ENCODE measurements at places on chromosomes 12 and 14. TPM values are rescaled to one million over a fixed set of nuclear protein-coding genes. Genes with fewer than 3 reads are reported as not detected.

Gene CACNA1C
- 0.84 TPM for total RNA-seq

Gene ARMH4
- 2.8 TPM for total RNA-seq

- no peaks in the 10 kb centered on the region for H3K4me1 ChIP-seq
- no peak for DNase-seq
- no peak overlapping the region for H3K4me3 ChIP-seq
Observed at GRCh38 chr14:87186737-87187136, 806.2 kb downstream of the GALC start.

DNA sequence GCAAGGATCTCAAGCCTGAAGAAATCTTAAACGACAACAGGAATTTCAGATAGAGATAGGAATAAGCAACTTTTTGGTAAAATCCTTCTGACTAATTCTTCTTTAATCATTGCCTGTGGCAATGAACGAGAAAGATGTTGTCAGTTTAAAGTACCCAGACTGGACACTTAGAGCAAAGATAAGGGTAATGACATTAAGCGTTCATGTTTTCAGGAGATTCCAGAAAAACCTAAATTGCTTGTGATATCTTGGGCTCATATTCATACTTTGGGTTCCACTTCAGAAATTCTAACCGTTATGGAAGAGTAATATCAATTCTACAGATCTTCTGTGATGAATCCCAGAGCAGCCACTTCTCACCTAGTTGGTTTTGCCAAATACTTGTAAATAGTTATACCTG, 73.7 kb upstream of the RHOJ start:
- H3K4me3 ChIP-seq = no peak overlapping the region
- H3K4me1 ChIP-seq = no peaks in the 10 kb centered on the region
- H3K27me3 ChIP-seq = no peaks in the 10 kb centered on the region
- DNase-seq = no peak
- H3K36me3 ChIP-seq = no peaks in the 10 kb centered on the region
- no peak overlapping the region for H3K27ac ChIP-seq

Data from colonic mucosa (tissue), 4 donors.